ENCODE measurements at places on chromosomes 6 and 20.

GRCh38 chr6:128208851-128209580 is 308.2 kb upstream of the THEMIS start:
- DNase-seq, result no peak

DNA sequence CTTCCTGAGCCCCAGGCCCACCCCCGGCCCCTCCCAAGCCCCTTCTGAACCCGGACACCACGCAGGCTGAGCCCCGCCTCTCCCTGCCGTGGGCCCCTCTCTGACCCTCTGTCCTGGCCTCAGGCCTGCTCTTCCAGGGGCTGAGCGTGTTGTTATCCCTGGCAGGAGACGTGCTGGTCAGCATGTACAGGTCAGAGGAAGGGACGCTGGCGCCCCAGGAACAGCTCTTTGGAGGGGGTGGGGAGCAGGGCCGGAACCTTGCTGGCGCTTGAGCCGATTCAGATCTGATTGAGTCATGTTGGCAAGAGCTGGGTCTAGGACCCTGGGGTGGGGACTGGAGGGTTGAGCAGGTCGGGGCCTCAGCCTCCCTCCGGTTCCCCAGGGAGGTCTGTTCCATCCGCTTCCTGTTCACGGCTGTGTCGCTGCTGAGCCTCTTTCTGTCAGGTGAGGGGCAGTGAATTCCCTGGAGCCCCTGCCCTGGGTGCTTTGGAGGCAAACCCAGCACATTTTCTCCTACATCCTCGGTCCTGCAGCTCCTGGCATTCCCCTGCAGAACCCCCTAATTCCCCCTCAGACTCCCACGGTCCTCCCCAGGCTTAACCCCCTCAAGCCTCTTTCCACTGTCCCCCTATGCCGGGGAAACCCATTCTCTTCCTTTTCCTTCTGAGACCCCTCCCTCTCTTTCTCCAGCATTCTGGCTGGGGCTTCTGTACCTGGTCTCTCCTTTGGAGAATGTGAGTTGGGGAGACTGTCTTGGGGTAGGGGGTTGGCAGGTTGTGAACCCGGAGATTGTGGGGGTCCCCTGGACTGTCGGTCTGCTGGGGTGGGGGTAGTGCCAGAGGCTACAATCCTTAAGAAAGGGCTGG is 2.0 kb downstream of the SPAG4 start:
- DNase-seq, result peak; percentile 85

- no peak for DNase-seq
These were observed 10.5 kb downstream of the PTGIS start for GRCh38 chr20:49557449-49557848.

DNA sequence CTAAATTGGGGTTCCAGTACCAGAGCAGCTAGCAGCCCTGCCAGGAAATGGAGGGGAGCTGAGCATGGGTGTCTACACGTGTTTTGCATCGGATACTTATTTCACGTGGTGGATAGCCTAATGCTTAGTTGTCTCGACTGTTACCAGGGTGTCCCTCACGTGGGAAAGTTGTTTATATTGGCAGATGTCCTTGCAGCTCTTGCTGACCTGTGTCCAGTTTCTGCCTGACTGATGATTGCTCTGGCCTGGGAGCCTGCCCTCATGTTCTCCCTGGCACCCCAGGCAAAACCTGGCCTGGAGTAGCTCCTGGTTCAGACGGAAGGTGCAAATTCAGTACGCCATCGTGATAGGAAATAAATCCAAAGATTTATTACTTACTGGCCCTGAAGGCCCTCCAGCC is 11.8 kb upstream of the FERMT1 start:
- DNase-seq, result no peak

DNA sequence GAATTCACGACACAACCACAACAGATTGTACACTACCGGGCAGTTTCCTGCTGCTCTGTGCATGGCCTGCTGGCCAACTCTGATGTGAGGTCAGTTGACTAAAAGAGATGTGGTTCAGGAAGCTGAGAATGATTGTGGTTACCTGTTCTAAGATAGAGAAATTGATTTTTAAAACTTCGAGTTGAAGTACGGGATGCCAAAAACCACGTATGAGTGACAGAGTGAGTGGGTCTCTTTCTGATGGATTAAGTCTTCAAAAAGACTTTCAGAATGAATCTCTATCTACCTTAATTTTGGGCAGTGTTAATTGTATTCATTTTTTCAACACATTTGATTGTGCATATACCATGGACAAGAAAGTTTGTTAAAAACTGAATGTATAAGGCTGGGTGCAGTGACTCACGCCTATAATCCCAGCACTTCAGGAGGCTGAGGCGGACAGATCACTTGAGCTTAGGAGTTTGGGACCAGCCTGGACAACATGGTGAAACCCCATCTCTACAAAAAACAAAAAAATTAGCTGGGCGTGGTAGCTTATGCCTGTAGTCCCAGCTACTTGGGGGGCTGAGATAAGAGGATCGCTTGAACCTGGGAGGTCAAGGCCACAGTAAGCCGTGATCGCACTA is 121.2 kb downstream of the SGK1 start:
- no peak for DNase-seq
